ENCODE measurements at places on chromosomes 3 and 15.

DNA sequence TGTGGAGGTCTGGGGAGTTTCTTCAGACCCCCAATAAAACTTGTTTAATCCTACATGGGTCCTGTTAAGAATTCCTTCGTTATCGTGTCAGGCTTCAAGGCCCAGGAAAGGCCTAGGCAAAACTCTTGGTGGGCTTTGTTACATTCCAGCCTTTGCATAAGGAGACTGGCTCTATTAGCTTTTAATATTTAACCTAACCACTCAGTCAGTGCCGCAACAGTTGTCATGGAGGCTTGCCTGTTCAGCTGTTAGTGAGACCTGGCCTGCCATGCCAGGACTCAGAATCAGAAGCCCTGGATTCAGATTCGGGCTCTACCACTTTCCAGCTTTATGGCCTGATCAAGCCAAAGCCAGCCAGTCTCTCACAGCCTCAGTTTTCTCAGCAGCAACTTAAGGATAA lies 19.6 kb downstream of the EIF1B start:
- H3K27me3 ChIP-seq, result no peaks in the 10 kb centered on the region
- H3K27ac ChIP-seq, result no peak overlapping the region
- H3K4me1 ChIP-seq, result no peaks in the 10 kb centered on the region
- no peak overlapping the region for H3K4me3 ChIP-seq
- no peak for DNase-seq
- H3K36me3 ChIP-seq, result no peaks in the 10 kb centered on the region

DNA sequence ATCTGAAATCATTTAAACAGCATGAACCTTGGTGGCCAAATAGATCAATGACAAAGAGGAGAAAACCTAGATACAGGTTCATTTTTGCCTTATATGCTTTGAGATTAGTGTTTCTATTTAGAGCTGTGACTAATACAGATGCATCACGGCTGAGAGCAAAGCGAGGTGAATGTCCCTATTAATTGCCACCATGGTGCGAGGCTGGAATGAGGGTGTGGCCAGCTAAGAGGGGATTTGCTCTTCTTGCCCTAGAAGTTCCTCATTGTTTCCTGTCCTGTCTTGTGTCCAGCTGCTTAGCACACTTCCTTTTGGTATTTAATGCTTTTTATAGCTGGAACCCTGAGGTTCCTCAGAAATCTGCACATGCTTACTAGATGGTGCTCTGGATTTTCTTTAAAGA lies 339.1 kb upstream of the RGMA start:
- no peak for DNase-seq
- H3K36me3 ChIP-seq, result no peaks in the 10 kb centered on the region
- peaks cover 18% of the 10 kb centered on the region for H3K27me3 ChIP-seq
- H3K27ac ChIP-seq, result no peak overlapping the region

GRCh38 chr3:184209146-184209923 lies 20.1 kb upstream of the VWA5B2 start:
- H3K36me3 ChIP-seq, result no peaks in the 10 kb centered on the region
- no peak overlapping the region for H3K4me3 ChIP-seq
- no peak overlapping the region for H3K27ac ChIP-seq
- H3K4me1 ChIP-seq, result no peaks in the 10 kb centered on the region

DNA sequence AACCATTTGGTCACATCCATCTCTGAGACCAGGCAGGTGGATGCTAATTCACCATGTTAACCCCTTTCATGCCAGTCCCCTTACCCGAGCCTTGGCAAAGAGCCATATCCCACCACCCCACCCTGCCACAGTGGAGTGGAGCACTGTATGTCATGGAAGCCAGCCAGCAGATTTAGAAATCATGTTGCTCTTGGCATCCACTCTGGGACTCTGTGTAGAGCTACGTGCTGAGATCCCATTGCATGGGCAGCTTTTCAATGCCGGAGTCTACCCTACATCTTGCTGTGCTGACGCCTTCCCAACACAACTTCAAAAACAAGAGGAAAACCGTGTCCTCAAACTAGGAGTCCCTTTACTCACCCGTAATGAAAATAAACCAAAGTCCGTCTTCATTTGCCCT lies 131.0 kb downstream of the NTRK3 start:
- no peak overlapping the region for H3K27ac ChIP-seq
- H3K36me3 ChIP-seq, result no peaks in the 10 kb centered on the region
- no peaks in the 10 kb centered on the region for H3K4me1 ChIP-seq
- no peak overlapping the region for H3K4me3 ChIP-seq

GRCh38 chr3:16875876-16876550 lies 8.7 kb upstream of the PLCL2 start:
- no peaks in the 10 kb centered on the region for H3K4me1 ChIP-seq
- DNase-seq, result no peak
- peaks cover 16% of the 10 kb centered on the region for H3K27me3 ChIP-seq
- no peak overlapping the region for H3K27ac ChIP-seq
- H3K36me3 ChIP-seq, result peaks cover 3% of the 10 kb centered on the region
